Activated CD8-positive, alpha-beta T cell treated with anti-CD3 and anti-CD28 coated beads for 36 hours (primary cell): ENCODE measurements at places on chromosomes 12 and 14. TPM values are rescaled to one million over a fixed set of nuclear protein-coding genes. Genes with fewer than 3 reads are reported as not detected.

Gene SPX
- total RNA-seq, result 0.20 TPM

- no peak overlapping the region for H3K27ac ChIP-seq
- DNase-seq, result peak; percentile 27
- H3K4me1 ChIP-seq, result peaks cover 20% of the 10 kb centered on the region
- H3K27me3 ChIP-seq, result peaks cover 60% of the 10 kb centered on the region
- H3K36me3 ChIP-seq, result peaks cover 2% of the 10 kb centered on the region
- H3K4me3 ChIP-seq, result peak overlapping the region; percentile 47
Measured at GRCh38 chr14:60514741-60515491, 6.0 kb downstream of the SIX6 start.

Gene AQP2
- total RNA-seq, result not detected

- peaks cover 27% of the 10 kb centered on the region for H3K36me3 ChIP-seq
- no peak for DNase-seq
- H3K4me3 ChIP-seq, result no peak overlapping the region
- H3K27me3 ChIP-seq, result no peaks in the 10 kb centered on the region
- H3K4me1 ChIP-seq, result peaks cover 8% of the 10 kb centered on the region
Measured at GRCh38 chr12:59708064-59708463, 112.2 kb downstream of the SLC16A7 start.

GRCh38 chr14:88614218-88614907 is 51.5 kb downstream of the ZC3H14 start:
- H3K27ac ChIP-seq, result no peak overlapping the region
- peaks cover 27% of the 10 kb centered on the region for H3K36me3 ChIP-seq
- H3K4me1 ChIP-seq, result peaks cover 13% of the 10 kb centered on the region
- DNase-seq, result no peak
- H3K27me3 ChIP-seq, result no peaks in the 10 kb centered on the region
- no peak overlapping the region for H3K4me3 ChIP-seq

- H3K4me3 ChIP-seq, result peak overlapping the region; percentile 77
- DNase-seq, result peak; percentile 83
- peaks cover 61% of the 10 kb centered on the region for H3K4me1 ChIP-seq
Measured at GRCh38 chr14:105861985-105862465, 335.6 kb downstream of the TMEM121 start.
